ENCODE measurements at places on chromosomes 12 and 14. TPM values are rescaled to one million over a fixed set of nuclear protein-coding genes. Genes with fewer than 3 reads are reported as not detected.

GRCh38 chr12:31368666-31369361 is 42.9 kb upstream of the SINHCAF start:
- no peak for DNase-seq

Gene KRT77
- polyA plus RNA-seq: not detected

Gene C12orf57
- 155 TPM for polyA plus RNA-seq

Gene IL26
- polyA plus RNA-seq: not detected
